ENCODE measurements at places on chromosomes 1 and 21.

GRCh38 chr1:242787968-242788367, 263.5 kb upstream of the PLD5 start:
- DNase-seq: no peak

DNA sequence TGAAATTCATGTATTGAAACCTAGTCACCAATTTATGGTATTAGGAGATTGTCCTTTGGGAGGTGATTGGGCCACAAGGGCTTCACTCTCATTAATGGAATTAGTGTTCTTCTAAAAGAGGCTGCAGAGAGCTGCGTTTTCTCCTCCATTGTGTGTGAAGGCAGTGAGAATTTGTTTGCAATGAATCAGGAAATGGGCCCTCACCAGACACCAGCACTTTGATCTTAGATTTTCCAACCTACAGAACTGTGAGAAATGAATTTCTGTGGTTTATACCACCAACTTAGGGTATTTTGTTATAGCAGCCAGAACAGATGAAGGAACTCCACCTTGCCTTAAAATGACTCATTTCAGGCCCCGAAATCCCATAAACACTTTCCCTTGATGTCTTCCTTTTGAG, 544.2 kb downstream of the RWDD3 start:
- no peak for DNase-seq

GRCh38 chr1:213647864-213648650, 339.7 kb upstream of the PROX1 start:
- DNase-seq: no peak

DNA sequence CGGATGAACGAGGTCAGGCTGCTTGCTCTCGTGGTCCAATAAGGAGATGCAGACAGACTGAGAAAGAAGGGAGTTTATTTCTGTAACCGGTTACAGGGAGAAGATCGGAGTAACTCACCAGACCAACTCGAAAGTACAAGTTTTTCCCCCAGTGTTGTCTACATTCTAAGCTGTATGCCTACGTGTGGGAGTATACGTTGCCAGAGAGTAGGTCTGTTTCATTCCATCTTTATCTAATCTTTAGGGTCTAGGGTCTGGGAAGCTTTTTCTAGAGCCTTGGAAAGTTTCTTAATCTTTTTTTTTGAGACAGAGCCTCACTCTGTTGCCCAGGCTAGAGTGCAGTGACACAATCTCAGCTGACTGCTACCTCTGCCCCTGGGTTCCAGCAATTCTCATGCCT, 4.7 kb upstream of the PADI1 start:
- DNase-seq: no peak

GRCh38 chr1:173467426-173467825, 9.7 kb upstream of the PRDX6 start:
- DNase-seq: no peak

- no peak for DNase-seq
Observed at GRCh38 chr1:176101951-176102642, 105.0 kb downstream of the COP1 start.

DNA sequence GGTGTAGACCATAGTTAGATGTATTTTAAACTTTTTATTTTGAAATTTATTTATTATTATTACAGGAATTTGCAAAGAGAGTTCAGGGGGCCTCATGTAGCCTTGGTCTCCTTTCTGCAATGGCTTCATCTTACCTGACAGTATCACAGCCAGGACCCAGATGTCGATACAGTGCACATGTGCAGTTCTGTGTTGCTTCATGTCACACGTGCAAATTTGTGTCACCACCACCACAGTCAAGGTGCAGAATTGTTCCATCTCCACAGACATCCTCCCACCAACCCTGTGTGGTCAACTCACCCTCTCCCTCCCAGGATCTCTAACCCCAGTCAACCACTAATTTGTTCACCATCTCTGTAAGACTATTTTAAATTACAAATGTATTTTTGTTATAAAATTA, 184.5 kb downstream of the CAMTA1 start:
- no peak for DNase-seq

- no peak for DNase-seq
Observed at GRCh38 chr1:216332003-216332402, 91.2 kb downstream of the USH2A start.

DNA sequence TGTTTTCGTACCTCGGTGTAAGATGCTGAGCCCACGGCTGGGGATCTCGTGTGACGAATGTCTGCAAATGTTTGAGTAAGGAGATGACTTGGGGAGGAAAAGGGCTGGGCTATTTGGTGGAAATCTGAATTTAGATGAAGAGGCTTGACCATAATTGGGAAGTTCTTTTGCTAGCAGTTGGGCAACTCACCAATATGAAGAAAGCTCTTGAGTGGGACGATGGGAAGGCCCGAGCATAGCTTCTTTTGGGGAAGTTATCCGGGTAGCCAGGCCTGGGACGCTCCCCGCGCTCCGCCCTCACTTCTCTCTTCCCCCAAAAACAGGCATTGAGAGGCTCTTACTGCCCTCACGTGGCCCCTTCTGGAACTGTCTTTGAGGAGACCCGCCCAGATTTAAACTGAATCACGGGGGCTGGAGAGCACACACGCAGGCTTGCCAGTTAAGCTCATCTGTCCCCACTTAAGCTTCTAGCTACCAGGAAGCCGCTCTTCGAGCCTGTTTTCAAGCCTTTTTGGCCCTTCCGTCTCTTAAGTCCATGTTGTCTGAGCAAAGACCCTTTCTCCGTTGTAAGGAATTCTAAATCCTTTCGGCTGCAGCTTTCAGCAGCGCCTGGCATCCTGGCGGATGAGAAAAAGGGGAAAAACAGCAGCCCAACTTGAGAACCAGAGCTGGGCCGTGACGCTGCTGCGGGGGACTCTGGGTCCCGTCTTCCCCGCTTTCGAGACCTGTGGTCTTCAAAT, 93.1 kb downstream of the NID1 start:
- peak; percentile 82 for DNase-seq

DNA sequence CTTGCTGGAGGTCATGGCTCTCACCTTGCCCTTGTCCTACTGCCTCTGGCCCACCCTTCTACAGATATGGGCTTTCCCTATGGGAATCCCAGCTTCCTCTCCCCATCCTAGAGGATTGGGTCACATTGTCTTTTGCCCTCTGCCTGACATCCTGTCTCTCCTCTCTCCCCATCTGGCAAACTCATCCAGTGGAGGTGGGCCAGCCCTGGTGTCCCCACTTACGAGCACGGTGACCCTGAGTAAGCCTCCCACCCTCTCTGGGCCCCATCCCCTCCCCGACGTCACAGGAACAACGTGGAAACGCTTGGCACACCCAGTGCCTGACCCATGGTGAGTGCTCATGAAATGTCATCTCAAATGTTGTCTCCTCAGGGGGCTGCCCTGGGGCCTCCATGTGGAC, 56.1 kb upstream of the ID3 start:
- DNase-seq: no peak

DNA sequence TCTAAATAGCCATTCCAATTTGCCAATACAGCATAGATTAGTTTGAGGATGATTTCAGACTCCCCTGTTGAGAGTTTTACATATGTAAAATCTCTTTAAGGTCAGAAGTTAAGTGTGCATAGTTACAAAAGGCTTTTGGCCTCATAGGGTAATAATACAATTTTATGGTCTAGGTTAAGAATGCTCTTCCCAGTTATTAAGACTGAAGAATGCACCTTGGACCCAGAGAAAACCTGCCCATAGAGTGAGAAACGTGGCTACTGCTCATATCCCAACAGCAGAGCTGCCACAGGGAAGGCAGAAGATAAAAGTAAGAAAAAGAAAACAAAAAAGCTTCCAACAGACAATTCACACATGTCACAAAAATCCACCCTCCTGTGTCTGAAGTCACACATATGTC, 255.9 kb downstream of the LMO4 start:
- no peak for DNase-seq

GRCh38 chr1:76232666-76233065, 158.1 kb downstream of the ST6GALNAC3 start:
- DNase-seq: no peak

GRCh38 chr1:202229376-202229775, 35.8 kb downstream of the LGR6 start:
- DNase-seq: no peak

- no peak for DNase-seq
Observed at GRCh38 chr1:15062479-15063099, 91.0 kb upstream of the TMEM51 start.

- no peak for DNase-seq
Observed at GRCh38 chr21:26801498-26801897, 43.7 kb downstream of the ADAMTS1 start.

DNA sequence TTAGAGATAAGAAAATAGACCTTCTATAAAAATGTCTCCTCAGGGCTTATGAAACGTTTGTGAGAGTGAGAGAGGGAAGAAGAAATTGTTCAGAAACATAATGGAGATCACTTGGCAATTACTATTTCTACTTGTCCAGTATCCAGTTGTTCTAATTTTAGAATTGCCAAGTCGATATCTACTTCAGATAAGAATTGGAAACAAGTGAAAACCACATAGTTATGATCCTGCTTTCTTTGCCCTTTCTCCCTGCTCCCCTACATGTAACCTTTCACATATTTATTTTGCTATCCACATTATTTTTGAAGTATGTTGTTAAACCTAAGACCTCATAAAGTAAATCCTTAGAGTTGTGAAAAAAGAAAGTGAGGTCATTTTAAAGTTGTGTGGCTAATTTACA, 1154.7 kb upstream of the ADGRL2 start:
- no peak for DNase-seq

- DNase-seq: no peak
Observed at GRCh38 chr1:234781241-234782065, 171.5 kb upstream of the IRF2BP2 start.

- DNase-seq: no peak
Observed at GRCh38 chr1:159851407-159851806, 11.1 kb downstream of the VSIG8 start.

- DNase-seq: no peak
Observed at GRCh38 chr1:89095737-89096136, 30.2 kb downstream of the GBP2 start.

DNA sequence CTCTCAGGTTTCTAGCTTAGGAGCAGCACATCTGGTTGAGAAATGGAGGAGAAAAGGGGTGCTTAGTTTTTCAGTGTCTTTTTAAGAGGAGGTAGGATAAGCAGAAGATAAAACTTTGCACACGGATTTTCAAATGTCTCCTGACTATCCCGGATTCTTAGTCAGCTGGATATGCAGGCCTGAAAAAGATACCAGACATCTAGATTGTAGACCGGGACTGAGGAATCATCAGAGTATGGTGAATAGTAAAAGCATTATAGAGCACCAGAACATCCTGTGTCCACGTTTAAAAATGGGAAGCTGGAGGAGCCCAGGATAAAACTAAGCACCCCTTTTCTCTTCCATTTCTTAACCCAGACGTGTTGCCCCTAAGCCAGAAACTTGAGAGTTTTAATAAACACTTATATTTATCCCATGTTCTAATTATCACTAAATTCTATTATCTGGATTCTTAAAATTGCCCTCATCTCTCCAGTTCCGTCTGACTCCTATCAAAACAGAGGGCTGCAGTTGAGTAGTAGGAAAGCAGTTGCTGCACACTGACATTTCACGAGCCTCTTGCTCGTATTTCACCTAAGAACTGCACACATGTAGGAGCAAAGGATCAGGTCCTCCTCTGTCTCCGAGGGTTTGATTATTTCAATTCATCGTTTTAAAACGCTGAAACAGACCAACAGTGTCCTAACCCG, 609 bp downstream of the PIGK start:
- no peak for DNase-seq

- DNase-seq: no peak
Observed at GRCh38 chr1:24643363-24644099, 429 bp downstream of the SRRM1 start.

GRCh38 chr1:200869753-200870391, 2.9 kb upstream of the GPR25 start:
- DNase-seq: peak; percentile 75

- no peak for DNase-seq
Observed at GRCh38 chr1:23423415-23424292, 894 bp downstream of the TCEA3 start.

DNA sequence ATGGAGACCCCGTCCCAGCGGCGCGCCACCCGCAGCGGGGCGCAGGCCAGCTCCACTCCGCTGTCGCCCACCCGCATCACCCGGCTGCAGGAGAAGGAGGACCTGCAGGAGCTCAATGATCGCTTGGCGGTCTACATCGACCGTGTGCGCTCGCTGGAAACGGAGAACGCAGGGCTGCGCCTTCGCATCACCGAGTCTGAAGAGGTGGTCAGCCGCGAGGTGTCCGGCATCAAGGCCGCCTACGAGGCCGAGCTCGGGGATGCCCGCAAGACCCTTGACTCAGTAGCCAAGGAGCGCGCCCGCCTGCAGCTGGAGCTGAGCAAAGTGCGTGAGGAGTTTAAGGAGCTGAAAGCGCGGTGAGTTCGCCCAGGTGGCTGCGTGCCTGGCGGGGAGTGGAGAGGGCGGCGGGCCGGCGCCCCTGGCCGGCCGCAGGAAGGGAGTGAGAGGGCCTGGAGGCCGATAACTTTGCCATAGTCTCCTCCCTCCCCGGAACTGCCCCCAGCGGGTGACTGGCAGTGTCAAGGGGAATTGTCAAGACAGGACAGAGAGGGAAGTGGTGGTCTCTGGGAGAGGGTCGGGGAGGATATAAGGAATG, 505 bp downstream of the LMNA start:
- peak; percentile 53 for DNase-seq
